Bronchial epithelial cell (primary cell): ENCODE measurements at places on chromosomes 2 and 18. TPM values are rescaled to one million over a fixed set of nuclear protein-coding genes. Genes with fewer than 3 reads are reported as not detected.

GRCh38 chr2:103289105-103289725 is 527.4 kb downstream of the TMEM182 start:
- DNase-seq = no peak

ADD2 gene
- not detected in 2 replicates for total RNA-seq

GRCh38 chr2:239952665-239953417 is 72.3 kb downstream of the NDUFA10 start:
- no peak for DNase-seq

STK11IP gene
- total RNA-seq = 11.3 and 16.9 TPM in 2 replicates

DNA sequence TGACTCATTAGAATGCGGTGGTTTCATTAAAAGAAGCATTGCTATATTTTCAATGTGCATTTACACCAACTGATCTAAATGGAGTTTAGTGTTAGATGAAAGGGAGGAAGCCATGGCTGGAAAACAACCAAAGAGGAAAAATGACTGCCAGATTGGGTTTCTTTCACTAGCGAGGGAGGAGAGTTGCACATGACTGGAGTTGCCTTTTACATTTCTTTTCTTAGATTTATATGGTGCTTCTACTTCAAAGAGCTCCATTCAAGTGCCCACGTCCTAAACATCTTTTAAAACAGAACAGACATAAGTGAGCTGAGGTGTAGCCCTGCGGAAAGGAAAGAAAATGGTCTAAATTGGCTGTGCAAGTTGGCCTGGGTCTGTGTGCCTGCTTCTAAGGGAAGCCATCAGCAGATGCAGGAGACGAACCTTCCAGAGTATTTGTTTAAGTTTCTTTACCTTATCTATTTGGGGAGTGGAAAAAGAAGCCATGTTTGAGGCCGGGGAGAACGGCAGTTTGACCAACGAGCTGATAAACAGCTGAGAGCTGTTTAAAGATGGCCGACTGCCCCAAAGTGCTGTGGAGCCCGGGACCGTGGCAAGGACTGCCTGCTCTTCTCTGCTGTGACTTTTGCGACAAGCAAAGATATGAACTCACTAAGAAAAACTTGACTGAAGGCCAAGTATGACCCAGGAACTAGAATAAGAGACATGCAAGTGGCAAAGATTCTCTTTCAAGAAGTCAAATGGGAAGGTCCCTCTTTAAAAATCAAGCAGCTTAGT is 327.0 kb downstream of the ZNF516 start:
- DNase-seq = no peak

SERPINB10 gene
- under 0.01 and 0.79 TPM in 2 replicates for total RNA-seq

RGPD4 gene
- not detected in 2 replicates for total RNA-seq

DNA sequence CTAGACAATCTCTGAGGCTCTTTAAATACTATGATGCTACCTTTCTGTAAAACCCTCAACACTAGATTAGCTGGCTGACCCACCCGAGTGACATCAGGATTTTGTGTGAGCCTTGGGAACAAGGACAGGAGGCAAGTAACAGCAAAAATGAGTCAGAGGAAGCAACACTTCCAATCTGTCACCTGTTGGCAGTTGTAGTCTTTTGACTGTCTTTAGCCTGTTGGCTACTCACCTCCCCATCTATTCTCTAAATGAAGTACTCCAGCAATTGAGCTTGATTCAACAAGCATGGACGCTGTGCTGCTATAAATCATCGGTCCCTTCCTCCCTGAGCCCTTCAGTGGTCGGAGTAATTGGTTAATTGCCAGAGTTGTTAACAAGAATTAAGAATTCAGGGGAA is 898.7 kb downstream of the BCL11A start:
- DNase-seq = peak; percentile 50

DNA sequence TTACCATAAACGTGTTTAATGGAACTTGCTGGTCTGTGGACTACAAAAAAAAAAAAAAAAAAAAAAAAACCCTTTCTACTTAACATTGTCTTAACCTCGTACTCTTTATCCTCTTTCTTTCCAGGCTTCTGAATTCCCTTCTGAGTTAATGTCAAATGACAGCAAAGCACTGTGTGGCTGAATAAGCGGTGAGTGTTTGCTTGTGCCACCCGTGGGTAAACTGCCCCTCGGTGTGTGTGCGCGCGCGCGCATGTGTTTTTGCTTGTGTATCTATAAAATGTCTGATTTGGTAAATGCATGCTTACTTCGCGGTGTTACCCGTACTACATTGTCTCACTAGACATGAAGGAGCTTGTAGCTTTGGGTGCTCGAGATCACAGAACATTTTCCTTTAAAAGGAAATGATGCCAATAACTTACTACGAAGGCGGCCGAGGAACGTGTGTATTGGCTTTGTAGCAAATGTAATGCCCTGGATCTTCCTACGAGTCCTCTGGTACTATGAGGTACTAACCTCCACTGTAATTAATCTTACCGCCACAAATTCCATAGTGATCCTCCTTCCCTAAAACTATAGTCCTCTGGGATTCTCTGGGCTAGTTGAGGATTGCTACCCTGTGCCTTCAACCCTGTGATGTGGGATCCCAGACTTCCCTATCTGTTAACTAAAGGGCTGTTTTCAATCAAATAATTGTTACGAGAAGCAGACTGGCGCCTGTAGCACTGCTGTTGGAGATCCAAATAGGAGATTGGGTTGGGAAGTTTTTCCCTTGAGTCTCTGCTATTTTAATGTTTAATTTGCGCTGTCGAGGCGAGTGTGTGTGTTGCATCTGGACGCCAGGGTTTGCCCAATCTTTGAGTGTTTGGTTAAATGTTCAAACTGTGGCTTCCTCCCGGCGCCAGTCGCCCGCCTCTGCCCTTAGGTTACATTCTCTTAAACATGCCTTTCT is 1.1 kb downstream of the ID2 start:
- peak; percentile 46 for DNase-seq

- peak; percentile 35 for DNase-seq
Observed at GRCh38 chr2:238644095-238645081, 203.5 kb upstream of the TWIST2 start.

GRCh38 chr2:215404348-215405012 is 31.4 kb downstream of the FN1 start:
- no peak for DNase-seq

GRCh38 chr2:60383401-60384143 is 169.9 kb downstream of the BCL11A start:
- DNase-seq = peak; percentile 35

CDH2 gene
- 0.13 and 0.79 TPM in 2 replicates for total RNA-seq

DNA sequence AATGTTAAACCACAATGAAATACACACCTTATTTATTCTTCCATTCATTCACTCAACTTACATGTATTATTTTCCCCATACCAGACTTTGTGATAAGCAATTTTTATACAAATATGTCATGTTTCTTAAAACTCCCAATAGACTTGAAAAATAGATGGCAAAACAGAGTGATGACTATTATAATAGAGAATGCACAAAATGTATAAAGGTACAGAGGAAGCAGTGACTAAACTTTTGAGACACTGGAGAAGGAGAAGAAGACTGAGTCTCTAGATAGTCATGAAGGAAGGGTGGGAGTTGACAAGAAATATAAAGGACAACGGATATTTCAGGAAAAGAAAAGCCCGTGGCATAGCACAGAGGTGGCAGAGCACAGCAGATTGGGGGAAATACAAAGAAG is 198.1 kb upstream of the SLC39A10 start:
- peak; percentile 14 for DNase-seq

- no peak for DNase-seq
Observed at GRCh38 chr2:235194351-235194750, 242.5 kb downstream of the SH3BP4 start.

GRCh38 chr2:43460174-43460546 is 135.7 kb downstream of the THADA start:
- no peak for DNase-seq

- peak; percentile 47 for DNase-seq
Observed at GRCh38 chr2:45134726-45135125, 125.5 kb upstream of the SIX2 start.

- DNase-seq = peak; percentile 32
Observed at GRCh38 chr18:7567474-7568425, 634 bp downstream of the PTPRM start.

DNA sequence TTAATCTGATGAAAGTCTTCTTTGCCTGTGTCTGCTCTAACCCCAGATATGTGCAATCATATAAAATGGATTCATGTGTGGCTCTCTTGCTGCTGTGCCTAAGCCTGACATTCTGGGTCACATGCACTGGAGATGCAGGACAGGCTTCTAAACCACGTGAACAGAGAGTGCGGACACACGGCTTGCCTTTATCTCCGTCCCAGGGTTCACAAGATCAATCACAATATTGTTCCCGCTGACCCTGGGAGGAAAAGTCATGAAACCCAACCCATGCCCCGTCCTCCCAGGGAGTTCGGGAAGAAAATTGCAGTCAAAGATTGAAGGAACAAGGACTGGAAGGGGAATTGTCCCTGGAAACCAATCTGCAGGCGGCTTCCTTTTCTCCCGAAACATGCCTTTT is 74.8 kb downstream of the VAPA start:
- DNase-seq = no peak

- DNase-seq = peak; percentile 6
Observed at GRCh38 chr2:14336759-14337382, 295.6 kb upstream of the LRATD1 start.

DNA sequence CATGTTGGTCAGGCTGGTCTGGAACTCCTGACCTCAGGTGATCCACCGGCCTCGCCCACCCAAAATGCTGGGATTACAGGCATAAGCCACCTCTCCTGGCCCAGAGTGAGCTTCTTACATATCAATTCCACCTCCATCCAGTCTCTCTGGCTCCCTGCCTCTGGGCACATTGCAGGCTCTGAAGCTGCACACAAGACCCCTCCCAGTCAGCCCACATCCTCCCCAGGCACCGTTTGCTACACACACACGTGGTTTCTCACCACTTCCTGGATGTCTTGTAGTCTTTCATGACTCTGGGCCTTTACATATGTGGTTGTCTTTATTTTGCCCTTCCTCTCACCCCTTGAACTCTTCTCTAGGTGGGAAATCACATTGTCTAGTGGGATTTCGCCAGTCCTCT is 64.0 kb upstream of the CABLES1 start:
- DNase-seq = no peak

DNA sequence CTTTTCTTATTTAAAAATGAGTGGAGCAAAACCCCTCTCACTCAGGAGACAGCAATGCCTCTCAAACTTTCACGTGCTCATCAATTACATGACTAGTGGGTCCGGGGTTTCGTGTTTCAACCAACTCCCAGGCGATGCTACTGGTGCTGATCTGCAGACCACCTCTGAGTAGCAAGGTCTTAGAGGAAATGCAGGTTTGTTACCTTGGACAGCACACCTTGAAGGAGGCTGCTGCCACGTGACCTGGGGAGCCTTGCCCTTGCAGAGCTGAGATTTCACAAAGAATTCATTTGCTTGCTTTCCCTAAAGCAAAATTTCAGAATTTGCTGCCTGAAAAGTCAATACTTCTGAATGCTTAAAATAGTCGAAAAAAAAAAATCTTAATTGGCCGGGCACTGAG is 32.4 kb downstream of the SMIM21 start:
- DNase-seq = no peak
